ENCODE measurements at places on chromosomes 7 and 10.
A peak's percentile ranks its signal among the peaks of the same experiment; 100 is the strongest.

GRCh38 chr10:61409157-61409556 is 44.0 kb downstream of the TMEM26 start:
- no peak for DNase-seq

- peak; percentile 50 for DNase-seq
Measured at GRCh38 chr7:99001482-99002147, 123.3 kb downstream of the TRRAP start.

GRCh38 chr7:1060315-1061072 is 16.1 kb downstream of the GPR146 start:
- DNase-seq = no peak

GRCh38 chr10:4819707-4820106 is 6.3 kb upstream of the AKR1E2 start:
- DNase-seq = no peak

GRCh38 chr7:119572132-119572531 is 700.8 kb upstream of the KCND2 start:
- DNase-seq = peak; percentile 3

DNA sequence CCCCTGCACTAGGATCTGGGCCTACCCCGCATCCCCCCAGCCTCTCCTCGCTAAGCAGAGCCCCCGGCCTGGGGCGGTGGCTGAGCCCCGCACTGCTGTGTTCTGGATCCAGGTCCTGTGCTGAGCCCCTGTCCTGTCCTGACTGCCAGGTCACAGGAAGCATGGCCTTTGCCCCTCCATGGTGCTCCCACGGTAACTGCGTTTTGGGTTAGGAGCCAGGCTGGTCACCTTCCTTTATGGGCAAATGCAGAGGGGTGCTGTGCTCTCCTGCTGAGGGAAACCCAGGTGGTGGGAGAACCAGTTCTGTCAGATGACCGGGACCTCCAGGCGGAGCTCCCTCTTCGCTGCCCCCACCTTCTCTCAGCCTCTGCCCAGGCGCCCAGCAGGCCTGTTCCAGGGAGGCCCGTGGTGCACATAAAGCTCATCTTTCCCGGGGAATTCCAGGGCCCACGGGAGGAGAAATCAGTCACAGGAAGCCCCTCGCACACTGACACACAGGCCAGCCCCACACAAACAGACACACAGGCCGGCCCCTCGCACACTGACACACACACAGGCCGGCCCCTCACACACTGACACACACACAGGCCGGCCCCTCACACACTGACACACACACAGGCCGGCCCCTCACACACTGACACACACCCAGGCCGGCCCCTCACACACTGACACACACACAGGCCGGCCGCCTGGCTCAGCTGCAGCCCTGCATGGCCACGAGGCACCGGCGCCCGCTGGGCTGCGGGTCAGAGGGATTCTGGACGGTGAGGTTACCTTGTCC is 75.6 kb downstream of the CFAP46 start:
- no peak for DNase-seq

- DNase-seq = no peak
Measured at GRCh38 chr7:157397036-157397720, 60.4 kb downstream of the DNAJB6 start.

GRCh38 chr7:118918556-118918955 is 694.1 kb downstream of the ANKRD7 start:
- no peak for DNase-seq

GRCh38 chr7:41873741-41874140 is 170.9 kb upstream of the INHBA start:
- DNase-seq = no peak

DNA sequence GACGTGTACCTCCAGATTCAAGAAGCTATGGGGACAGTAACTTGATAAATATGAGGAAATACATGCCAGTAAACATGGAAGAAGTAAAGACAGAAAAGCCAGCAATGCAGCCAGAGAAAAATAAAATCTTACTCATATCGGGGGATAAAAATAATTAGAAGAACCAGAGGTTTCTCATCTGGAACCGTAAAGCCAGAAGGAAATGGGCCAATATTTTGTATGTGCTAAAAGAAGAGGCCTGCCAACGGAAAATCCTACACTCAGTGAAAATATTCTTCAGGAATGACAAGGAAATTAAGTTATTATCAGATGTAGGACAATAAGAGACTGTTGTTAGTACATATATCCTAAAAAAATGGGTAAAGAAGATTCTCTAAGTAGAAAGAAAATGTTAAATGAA is 401.2 kb downstream of the CDC14C start:
- no peak for DNase-seq

DNA sequence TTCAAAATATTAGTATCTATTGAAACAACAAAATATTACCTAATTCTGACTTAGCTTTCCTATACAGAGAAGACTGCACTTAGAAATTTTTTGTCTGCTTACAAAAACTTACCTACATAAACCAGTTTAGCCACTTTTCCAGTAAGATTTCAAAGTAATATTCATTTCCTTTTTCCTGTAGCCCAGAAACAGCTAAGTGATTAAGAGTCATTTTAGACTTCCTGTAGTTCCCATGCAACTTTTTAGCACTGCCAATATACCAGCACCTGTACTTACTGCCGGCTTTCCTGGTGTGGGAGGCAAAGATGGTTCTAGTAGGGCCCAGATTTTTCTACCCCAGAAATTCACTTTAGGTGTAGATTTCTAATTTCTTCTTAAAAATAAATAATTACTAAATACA is 21.8 kb downstream of the NT5C2 start:
- no peak for DNase-seq

DNA sequence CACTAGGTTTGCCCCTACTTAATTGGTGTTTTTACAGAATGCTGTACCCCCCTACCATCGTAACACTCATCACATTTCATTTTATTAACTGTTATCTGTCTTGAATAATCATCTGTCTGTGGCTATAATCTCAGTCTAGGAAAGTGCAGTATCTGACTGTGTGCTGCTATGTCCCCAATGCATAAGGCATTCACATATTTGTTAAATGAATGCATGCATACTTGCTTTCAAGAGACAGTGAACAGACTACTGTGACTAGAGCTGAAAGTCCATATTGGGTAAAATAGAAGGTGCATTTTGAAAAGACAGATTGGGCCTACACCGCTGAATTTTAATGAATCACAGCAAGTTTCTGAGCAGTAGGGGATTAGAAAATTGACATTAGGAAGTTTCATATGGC is 112.3 kb downstream of the ARHGAP12 start:
- DNase-seq = no peak

GRCh38 chr10:119537953-119538630 is 4.4 kb downstream of the RGS10 start:
- DNase-seq = no peak

DNA sequence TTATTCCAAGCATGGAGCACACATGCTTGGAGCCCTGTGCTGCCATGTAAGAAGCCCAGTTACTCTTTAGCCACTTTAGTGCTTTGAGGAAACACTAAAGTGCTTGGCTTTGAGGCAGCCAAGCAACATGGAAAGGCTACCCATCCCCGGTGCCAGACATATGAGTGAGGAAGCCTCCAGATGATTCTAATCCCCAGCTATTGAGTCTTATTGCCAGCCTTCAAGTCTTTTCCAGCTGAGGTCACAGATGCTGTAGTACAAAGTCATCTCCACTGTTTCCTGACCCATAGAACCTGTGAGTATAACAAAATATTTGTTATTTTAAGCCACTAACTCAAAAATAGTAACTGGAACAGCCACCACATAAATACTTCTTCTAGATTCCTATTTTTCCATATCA is 91.4 kb upstream of the CYP26C1 start:
- no peak for DNase-seq

DNA sequence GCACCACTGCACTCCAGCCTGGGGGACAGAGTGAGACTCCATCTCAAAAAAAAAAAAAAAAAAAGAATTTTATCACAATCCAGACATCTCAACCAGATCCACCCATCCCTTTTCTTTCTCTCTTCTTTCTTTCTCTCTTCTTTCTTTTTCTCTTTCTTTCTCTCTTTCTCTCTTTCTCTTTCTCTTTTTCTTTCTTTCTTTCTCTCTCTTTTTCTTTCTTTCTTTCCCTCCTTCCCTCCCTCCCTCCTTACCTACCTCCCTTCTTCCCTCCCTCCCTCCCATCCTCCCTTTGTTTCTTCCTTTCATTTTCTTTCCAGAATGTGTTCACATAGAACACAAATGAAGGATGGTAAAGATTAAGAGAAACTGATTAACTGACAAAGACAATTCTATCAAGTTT is 18.1 kb upstream of the HOXA13 start:
- DNase-seq = no peak

GRCh38 chr10:101834341-101834740 is 9.3 kb downstream of the KCNIP2 start:
- DNase-seq = no peak

- DNase-seq = no peak
Measured at GRCh38 chr7:103338864-103339263, 5.7 kb downstream of the DNAJC2 start.

- DNase-seq = no peak
Measured at GRCh38 chr7:21355406-21355874, 72.4 kb upstream of the SP4 start.

- no peak for DNase-seq
Measured at GRCh38 chr10:123831259-123831658, 60.3 kb downstream of the CPXM2 start.

- DNase-seq = no peak
Measured at GRCh38 chr10:107727767-107728317, 563.3 kb upstream of the SORCS1 start.

- no peak for DNase-seq
Measured at GRCh38 chr10:112996462-112996861, 46.4 kb downstream of the TCF7L2 start.

DNA sequence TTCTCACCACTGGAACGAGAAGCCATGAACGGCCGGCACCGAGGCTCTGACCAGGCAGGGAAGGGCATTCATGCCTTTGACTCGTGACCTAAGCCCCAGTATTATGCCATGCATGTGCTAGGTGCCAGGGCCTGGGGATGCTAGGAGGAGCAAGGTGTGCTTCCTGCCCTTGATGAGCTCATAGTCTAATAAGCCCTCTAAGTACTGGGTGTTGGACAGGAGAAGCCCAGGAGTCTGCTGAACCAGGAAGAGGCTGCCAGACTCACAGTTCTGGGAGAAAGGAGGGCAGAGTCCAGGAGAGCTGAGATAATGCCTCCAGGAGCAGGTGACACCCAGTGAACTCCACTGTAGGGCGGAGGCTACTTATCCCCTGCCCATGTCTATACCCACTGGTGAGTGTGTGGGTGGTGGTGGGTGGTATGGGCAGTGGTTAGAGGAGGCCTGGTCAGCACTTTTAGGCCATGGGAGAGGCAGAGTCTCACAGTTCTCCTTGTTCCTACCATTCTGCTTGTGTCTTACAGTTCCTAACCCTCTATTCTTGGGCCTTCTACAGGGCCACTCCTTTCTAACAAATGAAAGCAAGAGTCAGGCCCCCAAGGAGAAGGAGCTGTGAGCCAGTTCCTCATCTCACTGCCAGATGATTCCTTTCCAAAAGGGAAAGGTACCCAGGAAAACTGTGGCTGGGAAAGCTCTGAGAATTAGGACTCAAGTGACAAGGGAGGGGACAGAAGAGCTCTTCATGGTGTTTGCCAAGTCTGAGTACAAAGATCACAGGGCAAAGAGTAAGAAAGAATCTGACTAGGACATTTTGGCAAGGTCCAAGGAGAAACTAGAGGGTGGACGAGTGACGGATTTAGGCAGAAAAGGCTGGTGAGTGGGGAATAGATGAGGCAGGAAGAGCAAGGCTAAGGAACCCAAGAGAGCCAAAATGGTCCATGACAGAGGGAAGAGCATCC is 3.6 kb upstream of the MXI1 start:
- no peak for DNase-seq

DNA sequence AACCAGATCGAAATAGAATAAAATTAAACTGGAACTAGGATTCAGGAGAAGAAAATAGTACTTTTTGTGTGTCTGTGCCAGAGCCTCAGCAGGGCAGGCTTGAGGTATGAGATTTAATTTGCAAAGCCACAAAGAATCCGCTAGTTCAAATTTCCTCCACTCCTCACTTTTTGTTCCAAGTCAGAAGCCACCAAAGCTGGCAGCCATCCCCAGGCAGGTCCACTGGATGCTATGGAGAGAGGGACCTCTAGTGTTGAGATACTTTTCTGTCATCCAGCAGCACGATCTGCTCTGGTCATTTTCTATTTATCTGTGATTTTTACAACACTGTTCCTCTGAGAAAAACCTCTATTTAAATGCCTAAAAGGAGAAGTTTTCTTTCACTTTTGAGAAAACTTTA is 147.9 kb upstream of the FRMD4A start:
- peak; percentile 87 for DNase-seq

DNA sequence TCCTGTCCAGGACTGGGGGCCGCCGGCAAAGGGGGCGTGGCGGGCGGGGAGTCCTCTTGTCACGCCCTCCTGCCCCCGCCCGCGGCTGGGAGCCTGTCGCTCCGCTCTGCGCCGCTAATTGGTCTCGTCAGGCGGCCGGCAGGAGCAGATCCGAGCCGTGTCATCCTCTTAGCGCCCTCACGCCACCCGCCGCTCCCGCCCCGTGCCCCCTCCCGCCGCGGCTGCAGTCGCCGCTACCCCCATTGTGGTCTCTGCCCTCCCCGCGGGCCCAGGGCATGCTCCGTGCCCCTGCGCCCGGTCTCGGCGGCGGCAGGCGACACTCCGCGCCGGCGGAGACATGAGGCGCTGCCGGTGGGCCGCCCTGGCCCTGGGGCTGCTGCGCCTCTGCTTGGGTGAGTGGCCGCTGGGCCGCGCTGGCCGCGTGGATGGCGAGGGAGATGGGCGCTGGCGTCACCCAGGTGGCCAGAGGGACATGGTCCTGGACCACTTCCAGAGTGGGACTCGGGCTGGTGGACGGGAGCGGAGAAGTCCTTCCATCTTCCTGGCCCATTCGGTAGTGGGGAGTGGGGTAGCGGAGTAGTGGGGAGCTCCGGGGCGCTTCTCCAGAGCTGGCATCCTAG is at the start of gene CDHR1:
TSS of gene CDHR1 (plus strand) at position 114 of the 620 bp plus-strand sequence. CDS start at position 338, 224 bp downstream.
- DNase-seq = peak; percentile 45

DNA sequence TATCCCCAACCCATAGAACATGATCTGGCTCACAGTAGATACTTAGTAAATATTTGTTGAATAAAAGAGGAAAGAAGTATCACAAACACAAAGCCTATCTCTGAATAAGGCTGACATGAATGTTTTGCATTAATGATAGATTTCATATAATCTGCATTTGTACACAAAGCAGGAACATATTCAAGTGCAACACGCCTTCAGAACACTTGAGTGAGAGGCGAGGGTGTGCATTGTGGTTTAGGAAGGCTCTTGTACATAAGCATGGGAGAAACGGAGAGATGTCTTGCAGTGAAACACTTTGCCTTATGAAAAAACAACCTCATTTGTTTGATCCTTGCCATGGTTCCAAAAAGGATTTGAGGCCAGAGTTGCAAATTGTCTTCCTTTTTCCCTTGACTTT is 14.1 kb upstream of the SFMBT2 start:
- DNase-seq = no peak

DNA sequence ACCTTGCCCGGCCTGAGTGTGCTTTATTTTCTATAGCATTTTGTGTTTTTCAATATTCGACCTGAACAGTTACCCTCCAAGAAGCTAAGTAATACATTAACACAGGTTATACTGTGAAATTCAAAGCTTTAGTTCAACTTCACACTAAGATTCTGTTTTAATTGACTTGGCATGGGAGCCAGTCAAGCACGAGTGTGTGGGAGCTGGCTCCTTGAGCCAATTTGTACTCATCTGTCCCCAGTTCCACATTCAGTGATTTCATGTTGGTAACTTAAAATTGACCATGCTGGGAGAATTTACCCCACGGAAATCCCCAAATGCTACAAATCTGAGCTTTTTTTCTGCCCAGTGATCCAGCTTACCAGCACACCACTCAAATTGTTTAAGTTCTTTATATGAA is 20.3 kb downstream of the TSPAN12 start:
- no peak for DNase-seq

- no peak for DNase-seq
Measured at GRCh38 chr7:122984021-122984420, 11.5 kb downstream of the TAS2R16 start.

All from putamen (tissue), 1 donor.